NCI-H446 (cell line): ENCODE measurements at places on chromosomes 1 and 21.

GRCh38 chr21:44643741-44644310, 2.4 kb upstream of the KRTAP10-11 start:
- no peak for DNase-seq

GRCh38 chr1:39085174-39085573, 59.0 kb downstream of the NDUFS5 start:
- DNase-seq: no peak

- DNase-seq: peak; percentile 32
Measured at GRCh38 chr1:204377800-204378668, 18.3 kb upstream of the PLEKHA6 start.

- DNase-seq: peak; percentile 56
Measured at GRCh38 chr1:166839600-166840308, 479 bp downstream of the POGK start.

GRCh38 chr1:65965112-65965996, 172.7 kb downstream of the PDE4B start:
- DNase-seq: no peak

- no peak for DNase-seq
Measured at GRCh38 chr1:85501355-85501898, 36.5 kb upstream of the DDAH1 start.

DNA sequence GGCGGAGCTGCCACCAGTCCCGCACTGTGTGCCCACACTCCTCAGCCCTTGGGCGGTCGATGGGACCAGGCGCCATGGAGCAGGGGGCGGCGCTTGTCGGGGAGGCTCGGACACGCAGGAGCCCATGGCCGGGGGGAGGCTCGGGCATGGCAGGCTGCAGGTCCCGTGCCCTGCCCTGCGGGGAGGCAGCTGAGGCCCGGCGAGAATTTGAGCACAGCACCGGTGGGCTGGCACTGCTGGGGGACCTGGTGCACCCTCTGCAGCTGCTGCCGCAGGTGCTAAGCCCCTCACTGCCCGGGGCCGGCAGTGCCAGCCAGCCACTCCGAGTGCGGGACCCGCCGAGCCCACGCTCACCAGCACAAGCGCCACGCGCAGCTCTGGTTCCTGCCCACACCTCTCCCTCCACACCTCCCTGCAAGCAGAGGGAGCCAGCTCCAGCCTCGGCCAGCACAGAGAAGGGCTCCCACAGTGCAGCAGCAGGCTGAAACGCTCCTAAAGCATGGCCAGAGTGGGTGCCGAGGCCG, 267.7 kb downstream of the RYR2 start:
- no peak for DNase-seq

- no peak for DNase-seq
Measured at GRCh38 chr1:96370757-96371156, 350.8 kb upstream of the PTBP2 start.

- no peak for DNase-seq
Measured at GRCh38 chr1:43271186-43272118, 1.7 kb downstream of the TMEM125 start.

DNA sequence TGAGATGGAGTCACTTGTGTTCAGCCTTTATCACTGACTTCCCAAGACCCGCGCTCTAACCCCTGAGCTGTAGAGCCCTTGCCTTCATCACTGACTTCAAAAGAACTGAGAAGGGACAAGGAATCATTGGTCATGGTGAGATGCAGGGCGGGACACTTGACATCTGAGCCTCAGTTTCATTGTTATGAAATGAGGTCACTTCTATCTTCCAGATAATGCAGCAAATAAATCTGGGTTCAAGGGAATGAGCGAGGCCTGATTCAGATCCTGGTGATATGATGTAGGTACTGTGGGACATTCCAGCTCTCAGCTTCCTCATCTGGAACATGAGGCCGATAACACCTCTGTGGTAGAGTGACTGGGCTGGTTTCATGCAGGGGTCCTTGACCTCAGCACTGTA, 13.8 kb downstream of the KAZN start:
- no peak for DNase-seq

- DNase-seq: no peak
Measured at GRCh38 chr1:151159373-151159772, 2.9 kb downstream of the TNFAIP8L2 start.

DNA sequence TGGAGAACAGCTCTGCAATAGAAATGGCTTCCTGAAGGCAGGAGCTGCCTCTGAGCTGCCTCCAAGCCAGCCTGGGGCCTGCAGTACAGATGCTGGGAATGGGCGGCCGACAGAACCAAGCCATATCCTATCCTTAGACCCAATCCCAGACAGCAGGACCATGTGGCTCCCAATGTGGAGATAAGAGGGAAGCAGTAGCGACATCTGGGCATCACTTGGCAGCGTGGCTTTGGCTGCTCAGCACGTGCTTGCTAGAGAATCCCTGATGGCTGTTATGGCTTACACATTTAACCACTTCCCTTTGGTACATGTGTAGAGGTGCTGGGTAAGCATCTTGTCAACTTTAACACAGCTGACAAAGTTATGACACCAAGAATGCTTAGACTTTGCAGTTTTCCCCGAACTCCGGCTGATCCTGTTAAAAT, 87.7 kb downstream of the MAN1C1 start:
- DNase-seq: no peak

DNA sequence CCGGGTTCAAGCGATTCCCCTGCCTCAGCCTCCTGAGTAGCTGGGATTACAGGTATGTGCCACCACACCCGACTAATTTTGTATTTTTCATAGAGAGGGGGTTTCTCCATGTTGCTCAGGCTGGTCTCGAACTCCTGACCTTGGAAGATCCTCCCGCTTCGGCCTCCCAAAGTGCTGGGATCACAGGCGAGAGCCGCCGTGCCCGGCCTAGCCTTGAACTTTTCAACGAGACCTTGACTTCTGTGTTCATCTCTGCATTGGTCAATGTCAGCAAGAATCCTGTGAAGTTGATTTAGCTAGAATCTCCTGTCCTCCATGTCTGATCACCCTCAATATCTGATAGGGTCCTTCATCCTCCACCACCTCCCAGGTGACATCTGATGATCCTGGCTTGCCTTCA, 11.4 kb upstream of the CNR2 start:
- no peak for DNase-seq

DNA sequence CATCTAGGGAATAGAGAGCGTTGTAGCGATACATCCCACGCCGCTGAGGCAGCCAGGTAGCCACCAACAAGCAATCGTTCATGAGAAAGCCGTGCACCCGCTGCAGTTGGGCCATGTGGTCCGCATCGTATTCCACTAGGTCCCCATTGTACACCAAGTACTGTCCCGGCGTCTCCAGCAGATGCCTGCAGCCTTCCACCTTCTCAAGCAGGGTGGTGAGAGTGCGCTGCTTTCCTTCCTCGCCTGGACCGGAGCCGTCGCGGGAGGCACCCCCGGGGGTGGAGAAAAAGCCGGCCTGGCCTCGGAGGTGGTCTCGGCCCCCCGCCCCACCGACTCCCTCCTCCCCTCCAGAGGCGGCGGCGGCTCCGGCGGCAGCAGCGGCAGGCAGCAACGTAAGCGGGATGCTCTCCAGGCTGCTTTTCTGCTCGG, 595 bp downstream of the EXOC8 start:
- DNase-seq: no peak

DNA sequence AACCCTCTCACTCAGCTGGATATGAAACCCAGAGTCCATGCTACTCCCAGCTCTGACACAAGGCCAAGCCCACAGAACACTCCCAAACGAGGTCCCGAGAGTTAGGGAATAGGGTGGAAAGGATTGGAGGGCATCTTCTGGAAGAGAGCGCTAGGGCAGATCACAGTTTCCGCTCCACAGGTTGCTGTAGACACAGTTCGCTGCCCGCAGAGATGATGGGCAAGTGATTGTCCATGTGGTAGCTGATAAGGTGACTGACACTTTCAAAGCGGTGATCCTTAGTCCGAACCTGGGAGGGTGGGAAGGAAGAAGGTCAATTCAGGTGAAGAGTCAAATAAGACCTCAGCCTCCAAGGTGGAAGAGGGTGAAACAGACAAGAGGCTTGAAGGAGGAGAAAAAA, 2.1 kb upstream of the PYGO2 start:
- DNase-seq: no peak

GRCh38 chr1:180841415-180841814, 71.3 kb upstream of the KIAA1614 start:
- peak; percentile 64 for DNase-seq

- DNase-seq: no peak
Measured at GRCh38 chr21:45982758-45983648, 1.4 kb downstream of the COL6A1 start.

- DNase-seq: no peak
Measured at GRCh38 chr1:226702318-226702956, 36.6 kb downstream of the ITPKB start.

DNA sequence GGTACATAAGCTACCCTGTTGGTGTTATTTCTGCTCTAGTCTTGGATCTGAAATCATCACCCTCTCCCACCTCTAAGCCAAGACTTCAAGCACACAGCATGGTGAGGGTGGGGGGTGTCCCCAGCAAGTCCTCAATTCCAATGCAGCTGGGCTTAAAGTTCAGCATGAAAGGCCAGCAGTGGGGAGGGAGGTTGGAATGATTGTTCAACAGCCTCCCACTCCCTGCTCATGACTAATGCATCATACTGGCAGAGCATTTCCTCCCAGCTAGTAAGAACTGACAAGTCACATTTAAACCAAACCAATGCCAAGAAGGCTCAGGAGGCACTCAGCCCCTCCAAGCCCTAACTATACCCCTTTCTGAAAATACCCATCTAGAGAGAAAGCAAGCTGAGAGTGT, 50.1 kb downstream of the TIAM1 start:
- no peak for DNase-seq

GRCh38 chr1:198671136-198671535, 32.3 kb downstream of the PTPRC start:
- DNase-seq: no peak

GRCh38 chr21:38354746-38355145, 98.0 kb downstream of the KCNJ15 start:
- no peak for DNase-seq

DNA sequence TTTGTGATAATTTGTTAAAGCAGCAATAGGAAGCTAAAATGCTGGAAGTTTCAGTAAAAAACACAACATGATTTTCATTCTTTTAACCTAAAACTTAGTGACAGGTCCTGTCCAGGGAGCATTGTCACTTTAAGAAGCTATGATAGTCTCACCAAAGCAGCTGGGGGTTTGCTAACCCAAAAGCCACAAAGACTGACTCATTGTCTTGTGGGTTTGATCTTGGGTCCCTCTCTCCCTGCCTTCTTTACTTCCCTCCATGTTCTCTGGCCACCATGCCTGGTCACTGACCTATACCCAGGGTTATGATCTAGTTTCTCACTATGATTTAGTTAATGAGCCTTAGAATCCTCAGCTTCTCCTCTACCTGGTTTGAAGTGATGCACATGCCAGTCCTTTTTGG, 213.5 kb upstream of the PTGFR start:
- no peak for DNase-seq

DNA sequence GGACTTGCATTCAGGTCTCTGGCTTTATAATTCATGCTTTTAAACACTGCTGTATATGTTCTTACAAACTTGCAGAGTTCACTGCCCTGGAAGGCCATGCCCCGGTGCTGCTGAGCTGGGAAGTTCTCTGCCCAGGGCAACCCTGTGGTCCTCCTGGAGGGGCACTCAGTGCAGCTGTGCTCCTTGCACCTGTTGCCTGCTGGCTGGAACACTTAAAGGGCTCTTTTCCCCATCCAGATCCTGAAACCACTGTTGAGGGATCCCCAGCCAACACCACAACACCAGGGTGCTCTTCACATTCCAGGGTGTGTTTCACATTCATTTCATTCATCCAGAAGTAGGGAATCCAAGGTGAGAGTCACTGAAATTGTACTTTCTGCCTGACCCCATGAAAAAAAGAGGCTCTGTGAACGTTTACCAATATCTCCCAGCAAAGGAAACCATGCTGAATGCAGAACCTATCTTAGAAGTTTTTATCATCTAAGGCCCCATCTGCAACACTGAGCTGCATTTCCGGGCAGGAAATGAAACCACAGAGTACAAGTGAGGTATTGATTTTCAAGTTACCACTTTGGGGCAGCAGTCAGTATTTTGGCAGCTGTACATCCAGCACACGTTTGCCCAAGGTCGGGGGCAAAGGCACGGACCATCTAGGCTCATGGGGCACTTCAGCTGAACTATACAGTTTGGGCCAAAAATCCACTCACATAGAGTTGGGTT, 16.4 kb upstream of the KIAA0040 start:
- no peak for DNase-seq

GRCh38 chr1:34140011-34140676, 24.9 kb downstream of the CSMD2 start:
- no peak for DNase-seq

DNA sequence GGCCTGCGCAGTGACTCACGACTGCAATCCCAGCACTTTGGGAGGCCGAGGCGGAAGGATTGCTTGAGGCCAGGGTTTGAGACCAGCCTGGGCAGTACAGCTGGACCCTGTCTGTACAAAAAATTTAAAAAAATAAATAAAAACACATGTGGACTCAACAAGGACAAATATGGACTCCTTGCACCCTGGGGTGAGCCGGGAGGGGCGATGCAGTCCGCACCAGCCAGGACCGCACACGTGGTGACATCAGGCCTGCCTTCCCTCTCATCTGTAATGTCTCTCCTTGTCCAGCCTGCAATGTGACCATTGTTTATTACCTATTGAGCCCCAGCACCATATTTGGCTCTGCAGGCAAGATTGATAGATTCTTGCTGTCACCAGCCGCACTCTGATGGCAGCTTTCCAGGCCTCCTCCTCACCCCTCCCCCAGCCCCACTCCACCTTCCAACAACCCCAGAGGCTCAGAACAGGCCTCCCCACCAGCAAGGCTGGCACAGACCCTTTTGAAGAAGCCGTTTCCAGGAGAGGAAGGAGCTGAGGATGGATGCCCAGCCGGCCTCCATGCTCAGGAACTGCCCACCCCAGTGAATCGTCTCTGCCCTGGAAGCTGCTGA, 55.2 kb downstream of the IRF2BP2 start:
- DNase-seq: peak; percentile 27

- no peak for DNase-seq
Measured at GRCh38 chr1:192224396-192224795, 66.1 kb downstream of the RGS18 start.

DNA sequence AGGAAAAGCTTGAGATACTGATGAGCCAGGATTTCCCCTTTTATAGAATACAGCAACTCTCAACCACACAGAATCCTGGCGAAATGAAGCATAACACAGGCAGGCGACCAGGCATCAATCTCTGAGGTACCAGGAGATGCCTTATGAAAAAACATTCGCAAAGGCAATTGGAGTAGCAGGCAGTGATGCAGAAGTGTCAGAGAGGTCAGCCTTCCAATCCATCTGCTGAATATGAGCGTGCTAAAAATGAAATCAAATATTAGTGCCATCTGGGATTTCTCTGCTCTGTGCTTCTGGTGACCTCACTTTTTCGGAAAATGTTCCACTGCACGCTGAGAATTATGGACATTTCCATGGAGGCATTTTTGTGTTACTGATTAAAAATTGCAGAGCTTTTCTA, 258.8 kb downstream of the VAV3 start:
- DNase-seq: peak; percentile 74
